ENCODE measurements at places on chromosomes 1 and 21.

DNA sequence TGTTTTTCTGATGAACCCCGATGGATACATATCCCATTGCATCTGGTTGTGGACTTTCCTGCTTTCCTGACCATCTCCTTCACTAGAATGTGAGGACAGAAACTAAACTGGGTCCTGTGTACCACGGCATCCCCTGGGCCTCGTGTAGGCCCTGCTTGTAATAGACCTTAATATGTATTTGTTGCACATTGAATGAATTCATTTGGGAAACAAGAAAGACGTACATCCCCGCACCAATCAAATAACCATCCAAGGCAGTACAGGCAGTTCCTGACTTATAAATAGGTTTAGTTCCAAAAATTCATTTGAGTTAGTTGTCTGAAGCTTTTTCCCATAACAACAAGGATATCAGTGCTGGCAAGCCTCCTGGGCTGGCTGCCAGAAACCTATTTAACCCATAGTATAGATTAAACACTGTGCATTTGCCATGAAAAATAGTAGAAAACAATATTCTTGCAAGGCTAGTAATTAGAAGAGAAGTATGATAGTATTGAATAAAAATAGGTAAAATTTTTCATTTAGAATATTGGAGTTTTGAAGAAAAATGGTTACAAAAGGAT is 81.8 kb upstream of the CD34 start:
- DNase-seq: no peak

- no peak for DNase-seq
These were observed 127.8 kb downstream of the TMEM53 start for GRCh38 chr1:44546403-44547053.

- no peak for DNase-seq
These were observed 51.4 kb downstream of the LRIG2 start for GRCh38 chr1:113124366-113124765.

GRCh38 chr1:186837806-186838205 is 9.1 kb downstream of the PLA2G4A start:
- no peak for DNase-seq

- DNase-seq: no peak
These were observed 3.2 kb downstream of the TBX15 start for GRCh38 chr1:118984722-118985639.

DNA sequence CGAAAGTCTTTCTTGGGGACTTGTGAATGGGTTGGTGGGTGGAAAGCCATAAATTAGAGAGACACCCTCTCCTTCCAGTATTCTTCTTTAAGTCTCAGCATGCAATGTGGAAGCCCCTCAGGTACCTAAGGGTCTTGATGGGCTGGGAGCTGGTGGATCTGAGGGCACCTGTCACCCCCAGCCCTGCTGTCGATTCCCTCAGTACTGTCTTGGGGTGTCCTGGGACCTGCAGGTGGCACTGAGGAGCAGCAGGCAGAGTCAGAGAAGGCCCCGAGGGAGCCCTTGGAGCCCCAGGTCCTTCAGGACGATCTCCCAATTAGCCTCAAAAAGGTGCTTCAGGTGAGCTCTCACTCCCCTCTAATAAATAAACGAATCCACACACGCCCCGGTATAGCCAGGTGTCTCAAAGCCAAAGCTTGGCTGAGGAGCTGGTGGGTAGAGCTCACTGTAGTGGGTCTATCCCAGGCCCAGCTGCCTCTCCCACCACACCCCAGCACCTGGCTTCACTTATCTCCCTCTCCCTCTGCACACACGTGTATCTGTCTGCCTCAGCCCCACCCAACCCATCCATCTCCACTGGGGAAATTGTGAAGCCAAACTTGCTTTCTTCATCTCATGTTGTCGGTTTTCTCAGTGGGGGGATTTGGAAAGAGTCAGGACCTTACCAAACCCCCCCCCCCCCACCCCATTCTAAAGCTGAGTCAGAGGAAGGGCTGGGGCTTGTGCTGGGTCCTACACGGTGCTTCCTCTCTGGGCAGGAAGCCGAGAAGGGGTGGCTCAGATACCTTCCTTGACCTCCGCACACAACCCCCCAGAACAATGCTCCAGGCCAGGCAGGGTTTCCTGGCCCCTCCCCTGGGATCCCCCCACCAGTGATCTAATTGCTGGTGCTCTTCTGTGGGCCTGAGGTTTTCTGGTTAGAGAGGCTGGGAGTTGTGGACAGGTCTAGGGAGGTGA is 1.6 kb downstream of the ADAM15 start:
- no peak for DNase-seq

DNA sequence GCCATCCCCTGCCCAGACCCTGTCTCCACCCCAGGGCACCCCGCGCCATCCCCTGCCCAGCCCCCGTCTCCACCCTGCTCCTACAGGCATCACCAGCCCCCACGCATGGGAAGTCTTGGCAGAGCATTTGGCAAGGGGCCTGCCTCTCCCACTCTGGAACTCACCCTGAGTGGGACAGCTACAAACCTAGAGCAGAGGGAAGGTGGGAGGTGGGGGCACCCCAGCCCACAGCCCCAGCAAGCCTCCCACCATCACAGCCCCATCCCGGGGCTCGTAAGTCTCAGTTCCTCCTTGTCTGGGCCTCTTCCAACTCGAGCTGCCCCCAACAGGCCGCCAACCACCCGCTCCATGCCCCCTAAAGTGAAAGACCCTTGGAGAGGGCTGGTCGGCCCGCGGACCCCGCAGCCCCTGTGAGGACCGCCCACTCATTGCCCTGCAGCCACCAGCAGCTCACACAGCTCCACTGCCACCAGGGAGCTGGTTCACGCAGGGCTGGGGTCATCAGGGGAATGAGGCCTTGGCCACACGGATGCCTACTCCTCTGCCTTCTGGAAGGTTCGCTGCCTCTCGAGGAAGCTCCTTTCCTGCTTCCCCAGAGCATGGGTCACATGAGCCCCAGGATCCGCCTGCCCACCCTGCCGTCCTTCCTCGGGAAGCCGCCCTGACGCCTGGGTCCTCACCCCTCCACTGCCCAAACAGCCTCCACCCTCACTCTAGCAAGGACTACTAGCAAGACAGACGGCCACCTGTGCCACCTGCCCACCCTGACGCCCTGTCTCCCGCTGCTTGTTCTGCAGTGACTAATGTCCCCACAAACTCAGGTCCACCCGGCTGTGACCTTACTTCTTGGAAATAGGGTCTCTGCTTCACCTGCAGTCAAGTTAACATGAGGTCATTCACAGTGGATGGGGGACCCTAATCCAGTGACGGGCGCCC is 14.4 kb downstream of the MEGF6 start:
- no peak for DNase-seq
